ENCODE measurements at places on chromosomes 12 and 14.

GRCh38 chr12:77999074-77999715 is 168.5 kb downstream of the NAV3 start:
- no peak for DNase-seq

GRCh38 chr12:67315661-67316060 is 46.5 kb downstream of the CAND1 start:
- DNase-seq, result no peak

- no peak for DNase-seq
Measured at GRCh38 chr12:56916296-56916995, 17.8 kb downstream of the SDR9C7 start.

GRCh38 chr12:127654383-127654985 is 612.5 kb upstream of the TMEM132C start:
- DNase-seq, result no peak

DNA sequence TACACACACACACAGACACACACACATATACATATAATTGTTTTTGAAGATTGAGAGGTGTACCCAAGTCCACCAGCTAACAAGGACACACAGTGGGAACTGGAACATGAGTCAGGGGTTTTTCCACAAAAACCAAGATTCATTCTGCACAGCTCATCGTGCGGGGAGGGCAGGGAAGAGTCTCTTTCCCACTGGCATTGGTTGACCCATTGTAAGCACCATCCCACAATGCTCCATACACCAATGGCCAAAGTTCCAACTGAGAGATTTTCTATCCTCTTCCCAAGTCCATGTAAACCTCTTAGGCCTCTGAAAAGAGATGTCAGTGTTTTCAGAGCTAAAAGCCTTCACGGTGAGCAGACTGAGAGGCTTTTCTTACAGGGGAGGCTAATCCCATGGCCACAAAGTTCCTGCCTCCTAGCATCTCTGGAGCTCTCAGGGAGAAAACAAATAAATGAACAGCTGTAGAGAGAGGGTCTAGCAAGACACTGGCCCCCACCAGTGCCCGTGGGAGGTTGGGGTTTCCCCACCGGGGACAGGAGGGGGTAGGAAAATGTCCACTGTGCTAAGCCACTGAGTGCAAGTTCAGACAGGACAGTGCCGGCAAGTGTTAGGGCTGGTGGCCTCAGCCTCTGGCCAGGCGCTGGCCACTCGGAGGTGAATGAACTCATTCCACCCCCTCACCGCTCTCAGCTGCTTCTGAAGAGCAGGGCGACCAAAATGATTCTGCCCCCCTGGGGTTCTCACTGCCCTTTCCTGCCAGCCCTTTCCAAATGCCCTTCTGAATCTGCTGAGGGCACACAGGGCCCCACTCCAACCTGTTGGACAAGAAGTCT is 21.5 kb upstream of the TC2N start:
- no peak for DNase-seq

DNA sequence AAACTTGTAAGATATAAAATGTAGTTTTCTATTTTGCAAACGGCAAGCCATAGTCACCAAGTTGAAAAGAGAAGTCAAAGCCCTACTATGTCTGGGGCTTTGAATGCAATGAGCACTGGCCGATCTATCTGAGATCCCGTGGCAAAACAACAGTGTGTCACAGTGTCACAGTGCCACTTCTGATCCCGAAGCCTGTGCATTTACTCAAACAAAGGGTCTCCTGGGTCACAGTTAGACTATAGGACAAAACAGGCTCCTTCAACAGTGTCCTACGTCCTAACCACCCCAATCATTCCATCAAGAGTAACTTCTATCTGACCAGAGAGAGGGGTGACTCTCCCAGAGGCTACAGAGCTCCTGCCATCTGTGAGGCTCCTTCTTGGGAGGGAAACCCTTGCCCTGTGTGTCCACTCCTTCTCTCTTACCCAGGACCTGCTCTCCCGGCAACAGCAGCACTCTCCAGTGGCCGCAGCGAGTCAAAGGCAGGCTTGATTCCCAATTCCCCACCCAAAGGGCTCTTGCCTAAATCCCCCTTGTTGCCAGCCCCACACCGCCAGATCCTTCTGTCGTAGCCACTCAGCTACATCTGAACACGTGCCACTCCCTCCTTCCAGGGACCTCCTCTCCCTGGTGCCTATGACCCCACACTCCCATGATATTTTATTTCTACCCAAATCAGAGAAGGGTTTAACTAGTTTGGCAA is 14.0 kb upstream of the SELPLG start:
- no peak for DNase-seq

DNA sequence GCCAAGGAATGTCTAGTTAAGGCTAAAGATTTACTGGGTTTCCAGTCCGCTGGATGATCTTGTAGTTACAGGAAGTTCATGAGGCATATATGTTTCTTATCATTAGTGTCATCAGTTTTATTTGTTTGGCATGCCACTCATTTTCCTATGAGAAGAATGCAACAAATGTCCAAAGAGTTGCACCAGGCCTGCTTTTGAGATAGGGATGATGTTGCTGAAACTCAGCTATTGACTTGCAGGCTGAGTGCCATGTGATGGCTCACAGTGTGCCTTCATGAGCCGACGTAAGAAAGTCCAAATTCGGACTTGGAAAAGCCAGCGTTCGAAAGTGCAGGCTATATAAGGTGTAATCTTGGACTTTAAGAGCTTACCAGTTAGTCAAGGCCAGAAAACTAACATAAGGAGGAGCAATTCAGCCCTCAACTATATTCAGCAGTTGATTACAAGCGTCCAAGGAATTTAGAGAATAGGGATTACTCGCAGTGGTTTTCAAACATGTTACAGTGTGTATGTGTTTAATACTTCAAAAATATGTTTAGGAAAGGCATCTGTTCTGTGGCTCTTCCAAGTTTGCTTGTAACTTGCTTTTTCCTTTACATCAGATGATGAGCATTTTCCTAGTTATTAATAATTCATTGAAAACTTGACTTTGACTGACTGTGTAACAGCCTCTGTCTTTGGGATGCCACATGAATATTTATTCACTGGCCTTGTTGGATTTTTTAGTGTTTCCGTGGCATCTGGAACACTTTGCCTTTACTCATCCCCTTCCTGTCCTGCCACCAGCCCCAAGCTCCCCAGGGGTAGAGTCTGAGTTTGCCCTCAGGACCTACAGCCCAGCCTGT is 101.3 kb downstream of the LGMN start:
- no peak for DNase-seq

DNA sequence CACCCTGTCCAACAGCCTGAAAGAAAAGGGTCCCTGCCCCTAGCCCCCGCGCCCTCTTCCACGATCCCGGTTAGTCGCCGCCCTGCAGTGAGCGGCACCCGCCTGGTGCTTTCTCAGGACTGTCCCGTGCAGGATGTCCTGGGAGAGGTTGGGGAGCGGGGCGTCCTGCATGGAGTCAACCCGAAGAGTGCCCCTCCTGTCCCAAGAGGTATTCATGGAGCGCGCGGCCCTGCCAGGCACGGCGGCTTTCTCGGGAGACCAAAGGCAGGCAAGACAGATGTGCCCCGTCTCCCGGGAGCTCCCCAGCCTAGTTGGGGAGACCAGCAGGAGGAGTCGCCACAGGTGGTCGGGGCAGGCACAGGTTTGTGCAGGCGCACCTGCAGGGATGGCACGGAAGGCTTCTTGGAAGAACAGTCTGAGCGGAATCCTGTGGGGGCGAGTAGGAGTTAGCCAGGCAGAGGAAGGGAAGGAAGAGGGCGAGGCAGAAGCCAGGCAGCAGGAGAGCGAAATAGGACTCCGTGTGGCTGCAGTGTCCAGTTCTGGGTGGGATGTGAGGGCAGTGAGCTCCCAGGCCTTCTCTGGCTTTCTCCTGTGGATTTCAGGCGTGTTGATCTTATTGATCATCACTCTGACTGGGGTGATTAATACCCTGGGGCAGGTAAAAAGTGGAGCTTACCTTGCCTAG is 723 bp downstream of the SIVA1 start:
- DNase-seq, result no peak

DNA sequence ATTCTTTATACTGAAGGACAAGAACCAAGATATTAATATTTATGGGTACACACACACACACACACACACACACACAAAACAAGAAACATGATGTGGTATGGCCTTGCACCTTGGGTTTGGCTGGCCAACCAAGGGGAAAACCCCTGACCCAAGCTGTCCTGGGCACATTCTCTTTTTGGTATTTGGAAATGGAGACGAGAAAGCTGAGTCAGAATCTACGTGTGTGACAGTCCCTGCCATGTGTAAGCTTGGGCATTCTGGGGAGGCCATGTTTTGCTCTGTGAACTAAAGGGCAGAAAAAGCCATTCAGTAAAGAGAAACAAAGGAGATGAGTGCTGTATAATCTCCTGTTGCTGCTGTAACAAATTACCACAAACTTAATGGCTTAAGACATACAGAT is 35.6 kb downstream of the PTGER2 start:
- DNase-seq, result no peak

GRCh38 chr14:20632831-20633691 is 8.4 kb downstream of the OR6S1 start:
- DNase-seq, result peak; percentile 90

DNA sequence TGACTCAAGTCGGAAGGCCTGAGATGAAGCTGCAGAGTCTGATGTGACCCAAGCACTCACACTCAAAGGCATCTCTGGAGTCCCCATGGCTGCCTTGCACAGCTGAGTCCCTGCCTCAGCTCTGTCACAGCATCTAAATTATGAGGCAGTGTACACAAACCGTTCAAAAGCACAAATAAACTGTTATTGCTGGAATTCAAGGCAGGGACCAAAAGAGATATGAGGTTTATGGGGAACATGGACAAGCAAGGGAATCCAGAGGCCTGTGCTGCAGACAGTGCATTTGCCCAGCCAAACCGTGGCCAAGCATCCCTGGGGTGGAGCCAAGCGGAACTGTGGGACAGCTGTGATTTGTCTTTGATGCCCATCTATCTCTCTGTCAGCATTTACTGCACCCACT is 91.3 kb downstream of the RPS29 start:
- DNase-seq, result no peak

DNA sequence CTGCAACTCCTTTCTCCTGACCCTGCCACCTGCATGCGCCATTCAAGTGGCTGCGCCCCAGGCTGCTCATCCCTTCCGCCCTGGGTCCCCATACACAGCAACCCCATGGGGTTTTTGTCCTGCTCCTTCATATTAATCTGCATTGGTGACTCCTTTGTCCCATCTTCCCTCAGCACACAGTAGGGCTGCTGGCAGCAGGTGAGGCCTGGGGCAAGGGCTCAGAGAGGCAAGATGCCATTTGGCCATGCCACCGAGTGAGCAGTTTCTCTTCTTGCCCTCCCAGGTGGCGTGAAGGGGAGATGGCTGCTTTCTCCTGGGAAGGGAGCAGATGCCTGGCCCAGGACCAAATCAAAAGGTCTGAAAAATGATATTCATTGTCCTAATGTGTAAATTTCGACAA is 9.1 kb downstream of the RTL1 start:
- DNase-seq, result no peak

- DNase-seq, result no peak
Measured at GRCh38 chr14:89807151-89807550, 147.4 kb downstream of the EFCAB11 start.

GRCh38 chr14:24060984-24061913 is 9.4 kb downstream of the CARMIL3 start:
- DNase-seq, result no peak

DNA sequence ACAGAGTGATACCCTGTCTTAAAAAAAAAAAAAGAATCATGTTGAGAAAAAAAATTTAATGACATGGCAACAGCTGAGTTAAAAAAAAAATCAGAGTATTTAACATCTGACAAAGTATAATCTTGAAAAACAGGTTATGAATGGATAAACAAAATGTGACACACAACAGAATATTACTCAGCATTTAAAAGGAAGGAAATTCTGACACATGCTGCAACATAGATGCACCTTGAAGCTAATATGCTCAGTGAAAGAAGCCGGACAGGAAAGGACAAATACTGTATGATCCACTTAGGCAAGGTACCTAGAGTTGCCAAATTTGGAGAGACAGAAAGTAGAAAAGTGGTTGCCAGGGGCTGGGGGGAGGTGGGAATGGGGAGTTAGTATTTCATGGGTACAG is 19.4 kb upstream of the EIF2B2 start:
- no peak for DNase-seq

DNA sequence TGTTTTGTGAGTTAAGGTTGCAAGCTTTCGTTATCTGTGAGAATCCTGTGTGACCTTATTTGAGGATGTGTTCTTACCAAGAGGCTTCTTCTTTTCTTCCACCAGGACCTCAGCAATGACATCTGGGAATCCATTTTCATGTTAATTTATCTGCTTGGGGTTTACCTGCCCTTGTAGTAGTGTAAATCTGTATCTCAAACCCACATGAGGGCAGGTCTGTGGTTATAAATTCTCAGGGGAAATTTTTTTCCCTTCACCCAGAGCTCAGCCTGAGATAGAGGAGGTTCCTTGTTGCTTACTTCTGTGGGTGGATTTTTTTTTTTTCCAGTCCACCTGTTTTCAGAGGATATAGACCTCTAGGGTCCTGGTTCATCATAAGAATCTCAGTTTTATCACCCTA is 70.8 kb downstream of the AKAP6 start:
- DNase-seq, result no peak

GRCh38 chr14:75794615-75795038 is 133.6 kb downstream of the TTLL5 start:
- DNase-seq, result no peak

DNA sequence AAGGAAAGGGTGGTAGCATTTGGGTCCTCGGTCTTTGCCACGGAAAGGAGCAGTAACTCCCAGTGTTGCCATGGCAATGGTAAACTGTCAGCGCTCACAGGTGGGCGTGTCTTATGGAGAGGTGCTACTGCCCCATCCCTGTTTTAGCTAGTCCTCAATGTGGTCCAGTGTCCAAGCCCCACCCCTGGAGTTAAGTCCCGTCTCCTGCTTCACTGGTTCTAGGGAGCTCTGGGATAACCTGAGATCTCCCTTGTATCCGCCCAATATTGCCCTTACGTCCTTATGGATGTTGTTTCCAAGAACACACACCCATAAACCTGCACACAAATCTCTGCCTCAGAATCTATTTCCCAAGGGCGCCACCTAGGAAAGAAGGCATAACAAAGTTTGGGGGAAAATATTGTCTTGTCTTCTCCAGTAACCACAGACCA is 64.2 kb downstream of the SPRING1 start:
- peak; percentile 16 for DNase-seq

DNA sequence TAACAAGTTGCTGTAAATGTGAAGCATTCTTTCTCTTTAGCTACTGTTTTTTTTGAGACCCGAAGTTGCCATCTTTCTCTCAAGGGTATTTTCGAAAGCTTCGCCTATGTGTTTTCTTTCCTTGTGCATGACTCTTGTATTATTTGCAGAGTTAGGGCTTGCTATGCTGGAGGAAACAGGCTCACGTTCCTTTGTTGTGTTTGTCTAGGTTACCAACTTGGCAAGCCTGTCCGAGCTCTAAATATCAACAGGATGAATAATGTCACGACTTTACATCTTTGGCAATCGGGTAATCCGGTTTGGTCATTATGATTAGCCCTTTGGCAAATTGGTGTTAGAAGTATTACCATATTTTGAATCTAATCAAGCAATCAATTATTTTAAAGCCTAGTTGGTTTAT is 15.9 kb upstream of the ATP6V0A2 start:
- no peak for DNase-seq

- no peak for DNase-seq
Measured at GRCh38 chr12:48221645-48222044, 18.6 kb upstream of the OR10AD1 start.

- DNase-seq, result peak; percentile 45
Measured at GRCh38 chr12:130775953-130776856, 60.1 kb upstream of the RIMBP2 start.

All from LoVo (cell line).